ENCODE measurements at places on chromosomes 3 and 15.

GRCh38 chr3:78846718-78847117 lies 921.1 kb downstream of the ROBO1 start:
- H3K4me3 ChIP-seq, result no peak overlapping the region
- no peaks in the 10 kb centered on the region for H3K36me3 ChIP-seq
- H3K27me3 ChIP-seq, result no peaks in the 10 kb centered on the region
- H3K4me1 ChIP-seq, result no peaks in the 10 kb centered on the region
- no peak overlapping the region for H3K27ac ChIP-seq

GRCh38 chr3:49135499-49135898 lies 2.6 kb upstream of the LAMB2 start:
- no peaks in the 10 kb centered on the region for H3K4me1 ChIP-seq
- H3K36me3 ChIP-seq, result no peaks in the 10 kb centered on the region
- H3K27ac ChIP-seq, result no peak overlapping the region
- H3K27me3 ChIP-seq, result no peaks in the 10 kb centered on the region
- H3K4me3 ChIP-seq, result no peak overlapping the region

- H3K36me3 ChIP-seq, result no peaks in the 10 kb centered on the region
- DNase-seq, result no peak
- peaks cover 4% of the 10 kb centered on the region for H3K4me1 ChIP-seq
- H3K27ac ChIP-seq, result no peak overlapping the region
These were observed 627 bp upstream of the PLS1 start for GRCh38 chr3:142595581-142595950.

GRCh38 chr3:156575641-156576040 lies 20.7 kb upstream of the SSR3 start:
- no peaks in the 10 kb centered on the region for H3K4me1 ChIP-seq
- H3K4me3 ChIP-seq, result no peak overlapping the region
- no peak for DNase-seq
- H3K27ac ChIP-seq, result no peak overlapping the region

GRCh38 chr3:12288182-12289129 lies at the start of gene PPARG:
TSS of gene PPARG (plus strand) at chr3:12289070. CDS start at chr3:12379712, 90,642 bp downstream.
- DNase-seq, result no peak
- H3K27ac ChIP-seq, result no peak within 1 kb of the TSS

- H3K36me3 ChIP-seq, result no peaks in the 10 kb centered on the region
- no peak overlapping the region for H3K27ac ChIP-seq
- no peak for DNase-seq
- H3K27me3 ChIP-seq, result peaks cover 8% of the 10 kb centered on the region
These were observed 1.2 kb upstream of the ADCY5 start for GRCh38 chr3:123449997-123450604.

DNA sequence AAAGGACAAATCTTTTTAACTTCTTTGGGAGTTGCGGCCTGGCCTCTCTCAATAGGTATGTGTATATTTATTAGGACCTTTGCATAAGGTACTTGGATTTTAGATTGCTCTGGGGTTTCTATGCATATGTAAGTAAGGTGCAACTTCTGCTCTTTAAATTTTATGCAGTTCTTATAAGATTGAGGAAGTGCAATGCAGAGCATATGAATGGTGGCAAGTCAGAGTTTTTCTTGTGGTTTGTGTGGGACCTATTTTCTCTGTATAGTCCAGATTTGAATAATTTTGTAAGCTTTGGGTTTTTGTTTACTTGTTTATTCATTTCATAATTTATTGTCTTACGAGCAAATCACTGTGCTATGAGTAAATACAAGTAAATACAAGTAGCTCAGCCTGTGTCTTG lies 101.5 kb downstream of the ATG7 start:
- H3K27ac ChIP-seq, result no peak overlapping the region
- no peak overlapping the region for H3K4me3 ChIP-seq
- no peaks in the 10 kb centered on the region for H3K36me3 ChIP-seq
- no peak for DNase-seq
- no peaks in the 10 kb centered on the region for H3K4me1 ChIP-seq
